ENCODE measurements at places on chromosomes 5 and 9.

- peak; percentile 61 for DNase-seq
Observed at GRCh38 chr5:160213537-160213936, 15.8 kb upstream of the FABP6 start.

DNA sequence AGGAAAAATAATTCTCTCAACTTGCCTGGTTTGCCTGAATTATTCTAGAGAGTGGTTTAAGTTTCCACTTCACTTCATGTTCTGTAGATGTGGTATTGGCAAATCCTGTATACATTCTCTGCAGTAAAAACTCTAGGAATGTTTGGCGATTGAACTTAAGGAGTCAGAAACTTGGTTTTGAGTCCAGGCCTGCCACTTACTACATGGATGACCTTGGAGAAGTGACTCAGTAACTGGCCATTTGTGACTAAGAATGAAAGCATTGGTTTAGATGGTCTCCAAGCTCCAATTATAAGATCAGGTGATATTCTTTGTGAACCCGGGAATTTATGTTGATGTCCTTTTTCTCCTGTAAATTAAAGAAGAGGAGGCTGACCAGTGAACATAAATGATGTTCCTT lies 233.8 kb downstream of the GAS1 start:
- DNase-seq: no peak

DNA sequence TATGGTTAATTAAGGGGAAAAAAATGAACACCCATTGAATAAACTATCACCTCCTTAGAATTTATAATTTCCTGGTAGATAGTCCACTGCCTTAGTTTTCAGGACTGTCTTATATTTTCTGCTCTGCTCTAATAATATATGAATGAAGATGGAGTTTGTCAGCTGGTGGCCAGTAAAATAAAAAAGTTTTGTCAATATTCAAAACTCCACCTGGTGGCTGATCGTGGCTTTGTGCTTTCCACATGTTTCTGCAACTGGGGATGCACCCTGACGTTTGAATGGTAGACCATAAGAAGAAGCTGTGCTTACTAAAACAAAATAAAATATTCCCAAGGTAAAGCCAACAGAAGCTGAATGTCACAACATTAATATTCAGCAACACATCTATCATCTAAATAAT lies 286.6 kb upstream of the IZUMO3 start:
- no peak for DNase-seq

DNA sequence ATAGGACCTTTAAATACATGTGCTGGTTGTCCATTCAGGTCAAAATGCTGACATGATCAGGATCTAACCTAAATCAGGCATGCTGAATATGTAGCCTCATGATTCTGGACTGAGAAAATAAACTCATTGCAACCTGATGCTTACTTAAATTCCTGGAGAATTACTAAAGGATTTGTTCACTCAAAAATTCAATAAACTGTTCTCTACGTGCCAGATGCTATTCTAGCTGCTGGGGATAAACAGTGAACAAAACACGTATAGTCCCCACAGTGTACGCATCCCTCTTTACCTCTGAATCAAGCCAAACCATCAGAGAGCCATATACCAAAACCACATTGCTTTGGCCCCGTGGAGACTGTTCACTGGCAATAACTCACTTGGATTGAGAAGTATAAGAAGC lies 6.1 kb downstream of the SCAI start:
- no peak for DNase-seq

GRCh38 chr9:112433499-112434392 lies 52.9 kb upstream of the KIAA1958 start:
- no peak for DNase-seq

DNA sequence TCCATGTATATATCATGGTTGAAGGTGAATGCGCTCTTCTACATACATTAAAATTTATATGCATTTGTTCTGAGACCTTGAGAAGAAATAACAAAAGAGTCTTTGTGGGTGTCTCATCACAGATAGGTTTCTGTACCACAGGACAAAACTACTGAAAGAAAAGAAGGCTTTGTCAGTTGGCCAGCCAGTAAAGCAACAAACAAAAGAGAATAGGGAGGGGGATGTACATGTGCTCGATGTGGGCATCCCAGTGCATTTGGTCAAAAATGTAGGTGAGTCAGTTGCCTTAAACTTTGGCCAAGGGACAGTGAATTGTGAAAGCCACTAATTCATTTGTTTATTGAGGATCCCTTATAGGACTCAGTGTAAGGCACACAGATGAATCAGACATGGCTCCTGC lies 13.3 kb downstream of the RBM18 start:
- DNase-seq: no peak

- DNase-seq: no peak
Observed at GRCh38 chr9:110249603-110250002, 6.7 kb downstream of the TXN start.

DNA sequence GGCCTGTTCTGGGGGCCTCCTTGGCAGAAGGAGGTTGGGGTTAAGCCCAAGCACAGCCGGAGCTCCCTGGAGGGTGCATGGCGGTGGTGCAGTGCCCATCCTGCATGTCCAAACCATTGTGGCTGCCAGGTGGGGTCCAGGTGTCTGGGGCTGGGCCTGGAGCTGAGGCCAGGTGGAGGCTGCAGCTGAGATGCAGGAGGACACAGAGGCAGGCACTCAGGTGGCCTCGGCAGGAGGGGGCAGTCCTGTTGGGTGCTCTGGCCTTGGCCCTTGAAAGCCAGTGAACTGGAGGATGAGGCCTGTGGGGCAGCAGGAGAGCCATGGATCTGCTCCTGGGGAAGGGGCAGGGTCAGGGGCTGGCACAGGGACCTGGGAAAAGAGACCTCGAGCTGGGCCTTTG lies 195.3 kb downstream of the OLFM1 start:
- no peak for DNase-seq

- peak; percentile 44 for DNase-seq
Observed at GRCh38 chr9:94945197-94946144, 219.0 kb downstream of the AOPEP start.

DNA sequence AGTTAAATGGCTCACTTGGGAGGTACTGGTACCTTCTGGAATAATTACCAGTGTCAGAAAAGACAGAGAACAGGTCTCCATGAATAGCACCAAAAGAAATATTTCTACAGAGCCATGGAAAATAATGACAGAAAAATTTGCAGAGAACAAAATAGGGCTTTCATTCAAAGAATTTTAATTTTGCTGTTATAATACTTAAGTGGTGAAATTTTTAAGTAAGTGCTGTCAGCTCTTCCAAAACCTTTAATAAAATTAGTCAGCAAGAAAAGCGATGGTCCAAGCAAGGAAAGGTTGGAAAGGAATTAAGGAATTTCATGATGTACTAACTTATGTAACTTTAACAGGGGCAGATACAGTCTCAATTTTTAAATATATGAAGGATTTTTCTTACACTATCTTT lies 359.2 kb downstream of the NR2F1-AS1 start:
- DNase-seq: no peak

- no peak for DNase-seq
Observed at GRCh38 chr9:38422555-38423260, 1.5 kb downstream of the IGFBPL1 start.

- DNase-seq: no peak
Observed at GRCh38 chr9:131666029-131666428, 73.8 kb downstream of the RAPGEF1 start.

DNA sequence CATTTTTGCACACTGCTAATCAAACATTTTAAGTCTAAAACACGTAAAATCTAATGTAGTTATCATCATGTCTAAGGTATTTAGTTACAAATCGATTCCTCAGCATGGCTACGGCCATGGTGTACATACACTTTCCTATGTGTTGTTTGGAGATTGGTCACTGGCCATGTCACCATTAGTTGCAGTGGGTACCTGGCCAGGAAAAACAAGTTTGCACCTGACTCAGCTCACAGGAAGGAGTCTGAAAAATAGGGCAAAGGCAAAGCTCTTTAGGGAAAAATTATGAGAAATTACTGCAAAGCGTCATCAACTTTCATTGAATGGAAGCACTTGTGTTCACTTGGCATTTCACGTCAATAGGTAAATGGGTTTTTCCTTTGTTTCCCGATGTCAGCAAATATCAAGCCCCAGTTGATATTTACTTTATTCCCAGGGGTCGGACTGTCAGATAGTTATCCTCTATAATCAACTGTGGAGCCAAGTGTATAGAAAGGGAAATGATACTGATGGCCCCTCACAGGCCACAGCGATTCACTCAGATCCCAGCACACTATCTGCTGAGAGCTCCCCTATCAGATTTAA lies 626.0 kb upstream of the ADAMTS16 start:
- DNase-seq: peak; percentile 67

DNA sequence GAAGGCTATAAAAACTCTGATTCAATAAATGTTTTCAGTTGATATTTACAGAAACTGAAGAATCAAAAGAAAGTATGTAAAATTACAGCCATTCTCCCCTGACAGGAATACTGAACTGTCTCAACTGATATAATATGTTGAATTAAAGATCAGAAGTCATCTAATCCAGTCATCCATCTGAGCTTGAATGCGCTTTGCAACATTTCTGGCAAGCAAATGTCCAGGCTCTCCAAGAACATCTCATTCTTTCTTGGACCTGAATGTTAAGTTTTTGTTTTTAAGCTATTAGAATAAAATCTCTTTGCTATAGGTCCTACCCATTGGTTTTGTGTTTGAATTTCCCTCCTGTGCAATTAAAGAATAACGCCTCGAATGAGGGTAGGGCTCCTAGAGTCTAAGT lies 120.5 kb downstream of the MPDZ start:
- DNase-seq: no peak

- DNase-seq: peak; percentile 1
Observed at GRCh38 chr5:12292610-12293204, 388.5 kb upstream of the CTNND2 start.

- peak; percentile 15 for DNase-seq
Observed at GRCh38 chr9:136577941-136578625, 32.2 kb upstream of the NOTCH1 start.

DNA sequence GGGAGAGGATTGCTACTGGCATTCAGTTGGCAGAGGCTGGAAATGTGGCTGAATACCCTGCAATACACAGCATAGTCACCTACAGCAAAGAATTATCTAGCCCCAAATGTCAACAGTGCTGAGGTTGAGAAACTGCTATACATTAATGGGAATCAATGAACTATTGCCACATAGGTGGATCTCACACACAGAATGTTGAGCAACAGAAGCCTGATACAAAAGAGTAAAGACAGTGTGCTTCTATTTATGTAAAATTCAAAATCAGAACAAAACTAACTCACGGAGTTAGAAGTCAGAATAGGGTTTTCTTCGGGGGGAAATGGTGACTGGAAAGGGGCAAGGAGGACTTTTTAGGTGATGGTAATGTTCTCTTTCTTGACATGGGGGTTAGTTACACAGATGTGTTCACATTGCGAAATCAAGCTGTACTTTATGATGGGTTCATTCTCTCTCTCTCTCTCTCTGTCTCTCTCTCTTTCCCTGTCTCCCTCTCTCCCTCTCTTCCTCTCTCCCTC lies 45.7 kb upstream of the PANK3 start:
- DNase-seq: no peak

- no peak for DNase-seq
Observed at GRCh38 chr5:56075361-56075760, 80.6 kb upstream of the IL6ST start.

DNA sequence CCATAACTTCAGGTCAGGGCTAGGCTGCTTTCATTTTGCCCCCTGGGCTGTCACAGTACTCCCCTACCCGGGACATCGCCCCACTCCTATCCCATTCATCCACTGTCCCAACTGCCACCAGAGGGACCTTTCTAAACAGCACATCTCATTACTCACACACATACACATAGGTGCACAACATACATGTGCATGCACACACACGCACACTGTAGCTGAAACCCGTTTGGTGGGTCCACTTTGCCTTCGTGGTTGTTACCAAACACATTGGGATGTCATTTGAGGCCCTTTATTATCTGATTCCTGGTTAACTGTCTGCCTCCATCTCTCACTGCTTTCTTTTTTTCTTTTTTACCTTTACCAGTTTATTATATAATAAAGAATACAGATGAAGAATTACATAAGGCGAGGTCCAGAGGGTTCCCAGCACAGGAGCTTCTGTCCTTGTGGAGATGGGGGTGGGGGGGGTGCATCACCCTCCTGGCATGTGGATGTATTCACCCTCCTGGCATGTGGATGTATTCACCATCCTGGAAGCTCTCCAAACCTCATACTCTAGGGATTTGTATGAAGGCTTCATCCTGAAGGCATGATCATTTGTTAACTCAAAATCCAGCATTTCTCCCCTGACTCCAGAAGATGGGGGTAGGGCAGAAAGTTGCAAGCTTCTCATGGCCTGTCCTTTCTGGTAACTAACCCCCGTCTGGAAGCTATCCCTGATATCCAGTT lies 186.0 kb downstream of the GOLPH3 start:
- no peak for DNase-seq

- no peak for DNase-seq
Observed at GRCh38 chr5:153802050-153802821, 236.5 kb downstream of the FAM114A2 start.

DNA sequence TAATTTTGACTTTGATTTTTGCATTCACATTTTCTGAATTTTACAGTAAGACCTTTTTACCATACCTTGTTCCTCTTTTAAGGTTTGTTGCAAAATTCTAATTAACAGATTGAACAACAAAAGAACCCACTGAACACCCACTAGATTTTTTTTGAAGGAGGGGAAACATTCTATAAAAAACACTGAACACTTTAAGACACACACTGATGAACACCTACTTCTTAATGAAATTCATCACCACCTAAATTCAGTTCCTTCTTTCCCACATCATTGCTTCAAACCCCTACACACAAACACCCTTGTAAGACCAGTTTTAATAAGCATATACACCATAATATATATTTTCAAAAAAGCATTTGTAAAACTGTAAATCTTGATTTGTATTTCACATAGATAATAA lies 559.0 kb upstream of the MEF2C start:
- DNase-seq: no peak

GRCh38 chr5:158857976-158858375 lies 241.7 kb downstream of the EBF1 start:
- no peak for DNase-seq

GRCh38 chr5:89106480-89106879 lies 223.5 kb upstream of the MEF2C start:
- no peak for DNase-seq

- no peak for DNase-seq
Observed at GRCh38 chr9:32698706-32699277, 63.3 kb upstream of the TAF1L start.

DNA sequence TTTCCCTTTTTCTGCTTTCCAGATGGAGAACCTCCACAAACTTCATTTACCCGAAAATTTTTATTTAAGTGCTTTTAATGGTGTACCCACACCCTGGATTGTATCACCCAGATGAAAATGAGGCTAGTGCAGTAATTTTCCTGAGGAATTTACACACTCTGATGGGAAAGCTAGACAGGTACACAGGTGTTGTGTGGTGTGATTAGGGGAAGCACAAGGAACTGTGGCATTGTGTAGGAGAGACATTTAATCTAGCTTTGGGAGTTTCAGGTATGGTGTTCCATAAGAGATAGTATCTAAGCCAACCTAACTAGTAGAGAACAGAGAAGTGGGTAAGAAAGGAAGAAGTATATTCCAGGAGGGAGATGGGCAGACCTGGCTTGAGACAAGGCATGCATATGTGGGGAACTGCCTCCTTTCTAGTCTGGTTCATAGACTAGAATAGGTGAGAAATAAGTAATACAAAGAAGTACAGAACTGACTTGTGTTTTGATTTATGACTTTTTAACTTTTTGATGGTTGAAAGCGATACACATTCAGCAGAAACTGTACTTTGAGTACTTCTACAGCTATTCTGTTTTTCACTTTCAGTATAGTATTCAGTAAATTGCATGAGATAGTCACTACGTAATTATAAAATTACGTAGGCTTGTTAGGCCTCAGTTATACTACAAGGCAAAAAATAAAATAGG lies 22.9 kb upstream of the ROPN1L start:
- DNase-seq: no peak

- DNase-seq: no peak
Observed at GRCh38 chr9:134100040-134100439, 32.2 kb upstream of the BRD3 start.
